ENCODE measurements at places on chromosomes 5 and 9. TPM values are rescaled to one million over a fixed set of nuclear protein-coding genes. Genes with fewer than 3 reads are reported as not detected.

Gene STOM
- 310 TPM for total RNA-seq

Gene ARID3C
- total RNA-seq = 0.51 TPM

Gene RAB3C
- 0.17 TPM for total RNA-seq

Gene TRIP13
- total RNA-seq = 39.6 TPM

Gene CAMK4
- total RNA-seq = 0.28 TPM

Gene TMEM232
- 0.37 TPM for total RNA-seq

Gene ENTREP1
- total RNA-seq = 8.0 TPM

Gene PCDHB15
- total RNA-seq = 0.65 TPM

- no peak for DNase-seq
Observed at GRCh38 chr5:127447827-127448226, 69.6 kb upstream of the PRRC1 start.

GRCh38 chr9:113875459-113876150 lies 504 bp upstream of the ZNF618 start:
- peak; percentile 44 for DNase-seq

DNA sequence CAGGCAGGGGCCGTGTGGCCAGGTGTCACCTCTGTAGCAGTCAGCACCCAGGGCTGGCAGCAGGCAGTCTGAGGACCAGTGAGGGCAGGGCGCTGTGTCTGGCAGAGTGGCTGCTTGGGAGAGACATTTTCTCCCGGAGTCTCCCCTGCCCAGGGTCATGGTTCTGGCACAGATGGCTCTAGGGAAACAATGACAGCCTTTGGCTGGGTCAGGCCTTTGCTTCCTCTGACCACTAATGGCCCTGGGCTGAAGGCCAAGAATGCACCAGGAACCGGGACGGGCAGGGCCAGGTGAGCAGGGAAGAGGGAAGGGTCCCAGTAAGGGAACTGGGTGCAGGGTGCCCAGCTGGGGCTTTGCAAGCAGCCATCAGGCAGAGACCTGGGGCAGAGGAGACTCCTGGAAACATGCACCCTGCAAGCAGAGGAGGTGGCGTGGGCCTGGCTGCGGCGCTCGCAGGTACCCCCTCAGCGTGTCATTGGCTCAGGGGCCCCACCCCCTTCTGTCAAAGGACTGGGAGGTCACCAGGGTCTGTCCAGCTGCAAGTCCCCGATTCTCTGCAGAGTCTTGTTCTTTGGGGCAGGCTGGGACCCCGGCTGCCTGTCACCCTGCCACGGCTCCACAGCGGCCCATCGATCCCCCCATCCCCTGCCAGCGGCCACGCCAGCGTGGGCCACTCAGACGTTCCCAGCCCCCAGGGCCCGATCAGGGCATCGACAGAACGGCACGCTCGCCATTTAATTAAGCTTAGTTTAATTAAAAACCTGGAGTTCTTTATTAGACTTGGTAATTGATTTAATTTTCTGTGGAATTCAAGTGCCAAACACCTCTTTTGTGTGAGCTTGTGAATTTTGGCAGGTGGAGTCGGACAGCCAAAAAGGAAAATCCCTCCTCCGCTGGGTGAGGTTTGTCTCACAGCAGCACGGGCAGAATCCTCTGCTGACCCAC lies 18.9 kb upstream of the TMEM250 start:
- peak; percentile 28 for DNase-seq

DNA sequence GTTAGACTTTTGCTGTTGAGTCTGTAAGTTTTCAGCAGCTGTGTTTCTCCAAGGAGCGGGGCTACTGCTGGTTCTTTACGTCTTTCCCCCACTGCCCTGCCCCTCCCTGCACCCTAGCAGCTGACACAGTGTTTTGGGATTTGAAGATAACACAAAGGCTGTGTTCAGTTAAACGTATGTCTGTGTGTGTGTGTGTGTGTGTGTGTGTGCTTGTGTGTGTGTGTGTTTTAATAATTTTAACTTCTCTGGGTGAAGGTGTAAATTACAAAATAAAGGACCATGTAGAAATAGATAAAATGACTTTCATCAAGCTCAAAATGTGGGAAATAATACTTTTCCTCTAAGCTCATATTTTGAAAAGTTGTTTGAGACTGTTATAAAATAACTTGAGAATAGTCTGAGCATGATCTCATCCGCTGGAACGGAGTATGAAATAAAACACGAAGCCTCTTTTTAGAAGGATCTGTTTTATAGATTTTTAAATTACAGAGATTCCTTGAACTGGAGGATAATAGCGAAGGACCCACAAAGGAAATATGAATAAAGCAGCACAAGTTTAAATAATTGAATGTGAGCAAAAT lies 10.9 kb downstream of the ABL1 start:
- peak; percentile 59 for DNase-seq

- no peak for DNase-seq
Observed at GRCh38 chr5:14818931-14819790, 52.4 kb downstream of the ANKH start.

DNA sequence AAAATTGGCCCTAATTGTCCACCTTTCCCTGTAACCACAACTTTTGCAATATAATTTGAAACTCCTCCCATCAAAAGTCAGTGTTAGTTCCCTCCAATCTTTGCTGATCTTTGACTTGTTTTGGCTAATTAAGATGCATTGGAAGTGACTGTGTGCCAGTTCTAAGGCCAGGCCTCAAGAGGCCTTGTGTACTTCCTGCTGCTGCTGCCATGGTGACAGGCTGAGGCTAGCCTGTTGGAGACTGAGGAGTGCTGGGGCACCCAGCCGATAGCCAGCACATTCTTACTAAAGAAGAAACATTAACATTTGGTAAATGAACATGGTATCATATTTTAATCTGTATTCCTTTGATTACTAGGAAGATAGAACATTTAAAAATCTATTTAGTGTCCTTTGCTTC lies 86.5 kb downstream of the SREK1 start:
- DNase-seq = peak; percentile 23

DNA sequence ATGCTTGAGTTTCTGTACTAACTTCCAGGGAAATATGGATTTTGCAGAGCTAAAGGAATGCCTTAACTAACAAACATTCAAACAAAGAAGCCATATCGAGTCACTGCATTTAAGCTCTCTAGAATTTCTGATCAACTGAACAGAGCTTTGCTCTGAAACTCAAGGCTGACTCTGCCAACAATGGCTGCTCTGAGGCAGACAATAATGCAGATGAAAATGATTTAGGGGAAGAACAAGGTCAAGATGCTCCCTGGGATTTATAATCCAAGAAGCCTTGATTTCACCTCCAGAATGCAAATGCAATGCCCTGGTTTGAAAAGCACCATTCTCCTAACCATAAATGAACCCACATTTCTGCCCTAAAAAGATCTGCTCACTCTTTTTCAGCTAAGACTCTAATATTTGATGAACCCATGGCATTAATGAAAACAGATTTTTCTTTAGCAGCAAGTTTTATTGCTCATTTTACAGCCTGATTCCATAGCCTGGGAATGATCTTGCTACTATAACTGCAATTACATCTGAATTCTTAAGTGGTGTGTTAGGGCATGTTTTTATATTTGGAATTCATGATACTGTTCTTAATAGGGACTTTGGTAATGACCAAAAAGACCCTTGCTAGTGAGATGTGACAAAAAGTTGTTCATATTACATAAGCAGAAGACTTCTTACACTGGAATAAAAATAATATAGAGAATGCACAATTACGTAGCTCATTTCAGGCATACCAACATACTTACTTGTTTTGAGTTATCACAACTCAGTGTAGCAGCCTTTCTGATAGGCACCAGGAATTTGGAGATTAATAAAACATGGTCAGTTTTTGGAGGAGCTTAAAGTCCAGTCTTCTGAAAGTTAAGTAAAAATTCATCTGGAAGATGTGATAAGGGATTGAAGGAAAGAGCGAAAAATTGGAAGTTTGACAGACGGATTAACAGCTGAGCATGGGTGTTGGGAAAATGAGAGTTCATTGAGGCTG lies 169.4 kb downstream of the TRPM3 start:
- DNase-seq = no peak

- no peak for DNase-seq
Observed at GRCh38 chr9:129781981-129782380, 21.0 kb upstream of the TOR1B start.

DNA sequence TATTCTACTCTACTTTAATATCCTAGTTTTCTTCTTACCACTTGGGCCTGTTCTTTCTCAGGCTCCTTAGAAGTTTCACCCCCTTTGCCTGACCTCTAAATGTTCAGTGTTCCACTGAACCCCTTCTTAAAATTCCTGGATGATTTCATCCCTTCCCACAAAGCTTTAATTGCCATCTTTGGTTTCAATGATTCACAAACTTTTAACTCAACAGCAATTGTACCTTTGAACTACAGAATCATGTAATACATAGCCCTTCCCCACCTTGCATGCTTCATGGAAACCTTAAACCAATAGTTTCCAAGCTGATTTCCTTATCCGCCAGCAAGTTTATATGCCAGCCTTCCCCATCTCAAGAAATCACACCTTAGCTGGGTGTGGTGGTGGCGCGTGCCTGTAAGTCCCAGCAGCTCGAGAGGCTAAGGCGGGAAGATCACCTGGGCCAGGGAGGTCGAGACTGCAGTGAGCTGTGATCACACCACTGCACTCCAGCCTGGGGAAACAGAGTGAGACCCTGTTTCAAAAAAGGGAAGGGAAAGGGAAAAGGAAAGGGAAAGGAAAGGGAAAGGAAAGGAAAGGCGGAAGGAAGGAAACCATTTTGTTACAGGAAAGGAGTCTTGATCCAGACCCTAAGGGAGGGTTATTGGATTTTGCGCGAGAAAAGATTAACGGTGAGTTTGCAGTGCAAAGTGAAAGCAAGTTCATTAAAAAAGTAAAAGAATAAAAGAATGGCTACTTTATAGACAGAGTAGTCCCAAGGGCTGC lies 1023.7 kb upstream of the DMAC1 start:
- DNase-seq = no peak

GRCh38 chr9:123741214-123741613 lies 188.7 kb downstream of the DENND1A start:
- DNase-seq = no peak

GRCh38 chr9:123954518-123955280 lies 24.8 kb upstream of the DENND1A start:
- DNase-seq = no peak

DNA sequence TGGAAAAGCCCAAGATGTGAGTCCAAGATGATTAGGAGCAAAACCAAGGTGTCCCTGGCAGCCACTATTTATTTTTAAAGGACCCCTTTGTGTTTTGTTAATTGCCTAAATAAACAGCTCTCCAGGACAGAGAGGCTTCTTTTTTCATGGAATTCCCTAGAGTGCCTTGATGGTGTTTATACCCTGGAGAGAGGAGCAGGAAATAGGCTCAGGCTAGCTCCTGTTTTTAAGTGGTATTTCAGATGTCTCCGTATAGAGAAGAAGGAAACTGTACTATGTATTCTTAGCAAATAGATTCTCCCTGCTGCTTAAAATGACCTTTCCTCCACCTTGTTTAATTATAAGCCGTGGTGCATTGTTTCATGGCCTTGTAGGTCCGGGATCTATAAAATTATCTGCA lies 292.4 kb downstream of the CD180 start:
- DNase-seq = no peak

DNA sequence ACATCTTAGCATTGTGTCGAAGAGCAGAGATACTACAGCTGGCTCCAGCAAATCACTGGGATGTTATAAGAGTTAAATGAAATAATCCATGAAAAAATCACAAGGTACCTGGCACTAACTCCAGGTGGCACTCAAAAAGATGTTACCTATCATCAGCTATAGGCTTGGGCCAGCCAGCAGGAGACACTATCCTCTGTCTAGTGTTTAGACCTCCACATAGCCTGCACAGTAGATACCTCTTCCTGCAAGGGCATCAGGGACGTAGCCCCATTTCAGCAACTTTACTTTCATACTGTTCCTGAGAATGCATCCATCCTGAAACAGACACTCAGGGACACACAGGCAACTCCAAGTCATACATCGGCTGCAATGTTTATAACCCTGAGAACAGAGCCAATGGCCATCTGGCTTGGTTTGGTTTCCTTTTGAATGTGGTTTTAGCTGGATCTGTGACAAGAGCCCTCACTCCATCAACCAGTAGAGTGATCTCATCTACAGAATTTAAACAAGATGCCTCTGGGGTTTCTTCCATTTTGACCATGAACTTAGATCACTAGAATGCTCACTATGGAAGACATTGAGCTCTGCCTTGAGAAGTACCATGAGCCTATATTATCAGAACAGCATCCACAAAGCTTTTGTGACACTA lies 69.9 kb downstream of the TLE1 start:
- peak; percentile 37 for DNase-seq

GRCh38 chr5:176774216-176775171 lies 35.9 kb upstream of the UNC5A start:
- DNase-seq = peak; percentile 45

DNA sequence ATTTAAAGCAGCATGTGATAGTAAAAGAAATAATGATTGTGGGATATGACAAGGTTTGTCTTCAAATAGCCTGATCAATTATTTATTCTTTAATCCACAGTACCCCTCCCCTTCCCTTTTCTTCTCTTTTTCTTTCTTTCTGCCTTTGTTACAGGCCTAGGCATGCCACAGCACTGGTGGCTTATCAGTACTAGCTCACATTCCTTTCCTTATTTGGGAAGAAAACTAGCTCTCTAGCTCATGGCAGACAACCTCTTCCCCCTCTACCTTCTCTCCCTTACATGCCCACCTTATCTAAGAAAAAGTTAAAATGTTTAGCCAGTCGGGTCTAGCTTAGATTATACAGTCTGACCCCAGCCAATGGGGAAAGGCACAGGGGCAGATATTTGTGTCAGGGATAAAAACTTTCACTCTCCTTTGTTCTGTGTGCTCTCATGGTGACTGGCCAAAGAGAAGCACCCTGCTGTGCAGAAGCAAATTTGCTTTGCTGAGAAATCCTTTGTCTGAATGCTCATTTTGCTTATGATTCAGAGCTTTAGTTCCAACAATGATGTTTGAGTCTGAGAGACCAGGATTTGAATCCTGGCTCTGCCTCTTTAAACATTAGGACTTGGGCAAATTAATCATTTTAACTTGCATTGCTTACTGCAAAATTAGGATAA lies 75.8 kb upstream of the CDH12 start:
- no peak for DNase-seq

GRCh38 chr9:87535817-87536539 lies 38.3 kb downstream of the DAPK1 start:
- no peak for DNase-seq

DNA sequence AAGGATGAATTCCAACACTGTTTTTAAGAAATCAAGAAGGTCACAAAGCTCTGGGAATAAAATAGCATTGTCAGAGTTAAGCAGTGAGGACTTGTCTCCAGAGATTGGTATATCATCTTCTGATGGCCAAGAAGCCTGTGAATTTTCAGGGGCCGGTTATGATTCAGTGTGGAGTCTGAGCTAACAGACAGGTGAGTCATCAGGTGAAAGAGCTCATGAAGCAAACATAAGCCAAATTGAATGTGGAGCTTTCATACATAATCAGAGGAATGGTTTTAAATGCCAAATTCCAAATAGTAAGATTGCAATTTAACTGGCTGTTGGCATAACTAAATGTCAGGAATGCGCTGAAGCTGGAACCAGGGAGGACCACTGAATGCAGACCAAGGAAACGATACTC lies 494.2 kb downstream of the MTRR start:
- DNase-seq = no peak
